HTR-8/SVneo (cell line): ENCODE measurements at places on chromosomes 1 and 21.

DNA sequence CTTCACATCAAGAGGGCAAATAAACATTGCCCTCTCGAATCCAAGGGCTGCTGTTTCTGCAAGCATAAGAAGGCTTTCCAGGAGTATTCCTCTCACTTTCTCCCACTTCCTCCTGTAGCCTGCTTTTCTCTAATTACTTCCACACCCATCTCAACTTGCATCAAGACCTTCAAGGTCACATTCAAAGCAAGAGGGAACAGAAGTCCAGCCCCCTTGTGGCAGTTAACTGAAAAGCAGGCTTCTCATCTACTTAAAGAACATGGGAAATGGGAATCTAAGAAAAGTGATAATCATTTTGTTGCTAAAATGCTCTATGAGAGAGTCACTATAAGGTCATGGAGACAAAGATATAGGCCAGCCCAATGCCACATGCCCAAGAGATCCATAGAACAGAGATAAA lies 874.4 kb downstream of the KCNT2 start:
- DNase-seq = no peak

GRCh38 chr1:154474802-154475201 lies 27.2 kb upstream of the TDRD10 start:
- DNase-seq = peak; percentile 20

GRCh38 chr21:38949070-38949380 lies 143.3 kb downstream of the ETS2 start:
- no peak for DNase-seq

GRCh38 chr21:44724196-44724595 lies 12.8 kb upstream of the TSPEAR start:
- DNase-seq = no peak

DNA sequence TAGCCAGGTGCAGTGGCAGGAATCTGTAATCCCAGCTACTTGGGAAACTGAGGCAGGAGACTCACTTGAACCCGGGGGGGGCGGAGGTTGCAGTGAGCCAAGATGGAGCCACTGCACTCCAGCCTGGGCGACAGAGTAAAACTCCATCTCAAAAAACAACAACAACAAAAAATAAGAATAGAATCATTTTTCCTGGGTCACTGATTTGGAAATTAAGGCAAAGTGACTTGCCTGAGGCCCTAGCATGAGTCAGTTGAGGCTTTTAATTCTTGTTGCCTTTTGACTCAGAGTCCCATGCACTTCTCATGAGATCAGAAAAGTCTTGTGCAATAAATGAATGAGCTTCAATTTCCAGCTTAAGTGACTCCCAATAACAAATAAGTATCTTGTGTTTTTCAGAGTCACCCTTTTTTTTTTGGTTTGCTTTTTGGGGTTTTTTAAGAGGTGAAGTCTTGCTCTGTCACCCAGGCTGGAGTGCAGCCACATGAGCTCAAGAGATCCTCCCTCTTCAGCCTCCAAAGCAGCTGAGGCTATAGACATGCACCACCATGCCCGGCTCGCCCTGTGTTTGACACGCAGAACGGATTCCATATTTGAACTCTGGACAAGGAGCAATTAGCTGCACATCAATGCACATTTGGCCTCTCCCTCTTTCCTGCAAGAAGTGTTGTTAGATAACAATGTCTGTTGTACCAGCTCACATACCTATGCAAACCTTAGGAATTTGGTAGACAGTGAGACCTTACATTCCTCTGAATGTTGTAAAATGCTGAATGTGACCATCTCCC lies 3.4 kb upstream of the PLEKHM2 start:
- DNase-seq = peak; percentile 65

GRCh38 chr1:31704271-31705079 lies 658 bp upstream of the COL16A1 start:
- no peak for DNase-seq

GRCh38 chr1:5972198-5972520 lies 20.1 kb downstream of the NPHP4 start:
- DNase-seq = no peak

DNA sequence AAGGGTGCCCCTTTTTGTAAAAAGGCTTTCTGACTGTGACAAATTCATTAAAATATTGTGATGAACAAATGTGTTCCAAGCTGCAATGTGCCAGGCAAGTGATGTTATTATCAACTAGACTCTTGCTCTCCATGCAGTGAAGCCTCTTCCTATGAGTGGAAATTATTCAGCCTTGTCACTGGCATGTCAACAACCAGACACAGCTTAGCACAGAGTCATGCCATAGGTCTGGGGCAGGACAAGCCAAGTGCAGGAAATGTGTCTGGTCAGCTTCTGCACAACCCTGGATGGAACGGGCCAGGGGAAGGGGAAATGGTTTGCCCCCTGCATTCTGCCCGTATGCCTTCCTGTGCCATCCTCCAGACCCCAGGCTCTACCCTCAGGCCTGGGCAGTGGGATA lies 27.4 kb upstream of the GJA5 start:
- DNase-seq = no peak

- no peak for DNase-seq
These were observed 33.8 kb downstream of the HS2ST1 start for GRCh38 chr1:86948212-86948611.

GRCh38 chr1:145719230-145720079 lies at the start of gene CD160:
Gene CD160 (plus strand): TSS chr1:145719499. CDS start chr1:145728328, 8,829 bp downstream.
- no peak for DNase-seq

DNA sequence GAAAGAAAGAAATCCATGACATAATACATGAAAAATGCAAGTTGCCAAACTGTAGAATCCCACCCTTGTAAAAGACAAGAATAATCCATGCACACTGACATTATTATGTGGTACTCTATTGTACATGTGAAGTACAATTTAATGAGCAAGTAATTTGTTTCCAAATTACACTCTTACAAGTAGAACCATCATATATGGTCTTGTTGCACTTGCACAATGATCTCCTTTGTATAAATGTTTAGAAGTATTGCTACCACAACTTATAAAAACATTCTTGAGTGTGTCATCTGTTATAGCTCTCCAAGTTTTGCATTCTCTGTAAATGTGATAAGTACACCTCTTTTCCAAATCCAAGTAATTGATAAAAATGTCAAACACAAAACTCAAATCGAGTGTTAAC lies 29.1 kb upstream of the ZNF281 start:
- DNase-seq = no peak

- DNase-seq = no peak
These were observed 1127.5 kb upstream of the NCAM2 start for GRCh38 chr21:19870682-19871081.

GRCh38 chr1:228006786-228007048 lies at the start of gene WNT3A:
Gene WNT3A (plus strand): TSS chr1:228006998. CDS start chr1:228007129, 131 bp downstream.
- DNase-seq = no peak

DNA sequence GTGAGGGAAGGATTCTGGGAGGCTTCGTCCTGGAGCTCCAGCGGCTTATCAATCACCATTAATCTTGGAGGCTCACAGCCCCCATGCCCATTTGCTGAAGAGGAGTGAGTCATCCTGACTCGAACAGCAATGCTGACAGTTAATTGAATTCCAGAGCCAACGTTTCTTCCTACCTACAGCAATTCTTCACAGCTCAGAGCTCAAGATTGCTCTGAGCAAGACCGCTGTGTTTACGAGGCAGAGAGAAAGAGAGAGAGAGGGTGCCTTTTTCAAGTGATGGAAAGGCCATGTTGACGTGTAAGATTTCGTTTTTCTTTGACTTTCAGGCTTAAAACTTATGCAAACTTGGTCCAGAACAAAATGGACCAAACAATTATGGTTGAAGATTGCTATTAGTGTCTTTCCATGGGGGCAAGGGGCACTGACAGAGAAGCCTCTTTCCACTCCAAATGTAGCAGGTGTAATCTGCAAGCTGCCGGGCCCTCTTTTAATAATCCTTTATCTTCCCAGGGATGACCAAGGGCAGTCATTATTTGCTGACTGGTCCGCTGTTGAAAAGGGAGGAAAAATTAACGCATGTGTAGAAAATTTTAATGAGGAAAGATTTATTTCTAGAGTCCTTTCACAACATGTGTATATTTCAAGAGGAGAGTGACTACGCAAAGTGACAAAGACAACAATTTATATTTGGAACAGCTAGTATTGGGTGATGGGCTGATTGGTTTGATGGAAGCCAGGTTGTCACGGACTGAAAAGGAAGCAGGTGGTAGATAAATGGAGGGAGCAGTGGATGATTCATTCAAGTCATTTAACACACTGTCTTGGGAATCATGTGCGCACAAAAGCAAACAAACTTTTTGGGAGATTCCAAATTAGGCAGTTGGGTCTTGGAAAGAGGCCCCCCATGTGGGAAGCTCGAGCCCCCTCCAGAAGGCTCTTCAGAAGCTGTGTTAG lies 136.1 kb upstream of the IRF2BP2 start:
- peak; percentile 89 for DNase-seq

DNA sequence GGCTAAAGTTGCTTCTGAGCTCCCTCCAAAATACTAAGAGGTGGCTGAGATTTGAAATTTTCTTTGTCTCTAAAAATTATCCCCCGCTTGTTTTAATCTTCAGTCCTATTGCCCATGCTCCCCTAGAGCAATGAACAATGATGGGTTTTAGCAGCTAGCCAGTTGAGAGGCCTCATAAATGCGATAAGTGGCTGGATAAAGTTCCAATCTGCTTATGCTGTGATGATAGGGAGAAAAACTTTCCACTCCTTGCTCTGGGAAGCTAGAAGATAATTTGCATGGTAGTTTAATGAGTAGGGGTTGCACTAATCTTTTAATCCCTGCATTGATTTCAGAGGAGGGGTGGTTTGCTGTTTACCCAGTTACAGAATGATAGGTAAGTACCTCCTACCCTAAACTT lies 9.6 kb upstream of the PRPF3 start:
- DNase-seq = no peak

GRCh38 chr1:59323879-59324278 lies 27.0 kb downstream of the FGGY start:
- DNase-seq = no peak

DNA sequence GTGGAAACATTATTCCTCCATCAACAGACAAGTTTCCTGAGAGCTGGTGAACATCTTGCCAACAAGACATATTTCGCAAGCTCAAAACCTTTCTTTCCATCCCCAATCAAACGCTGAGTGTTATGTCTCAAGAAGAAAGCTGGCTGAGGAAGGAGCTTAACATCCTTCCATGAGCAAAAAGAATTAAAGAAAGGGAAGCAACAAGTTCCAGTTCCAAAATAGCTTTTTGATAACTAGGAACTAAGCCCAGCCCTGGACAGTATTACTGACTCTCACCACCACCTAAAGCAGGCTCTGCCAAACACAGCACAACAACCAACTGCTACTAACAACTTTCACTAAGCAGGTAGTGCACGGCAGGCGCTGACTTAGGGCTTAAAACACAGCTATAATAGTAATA lies 50.2 kb downstream of the CAPZB start:
- no peak for DNase-seq

DNA sequence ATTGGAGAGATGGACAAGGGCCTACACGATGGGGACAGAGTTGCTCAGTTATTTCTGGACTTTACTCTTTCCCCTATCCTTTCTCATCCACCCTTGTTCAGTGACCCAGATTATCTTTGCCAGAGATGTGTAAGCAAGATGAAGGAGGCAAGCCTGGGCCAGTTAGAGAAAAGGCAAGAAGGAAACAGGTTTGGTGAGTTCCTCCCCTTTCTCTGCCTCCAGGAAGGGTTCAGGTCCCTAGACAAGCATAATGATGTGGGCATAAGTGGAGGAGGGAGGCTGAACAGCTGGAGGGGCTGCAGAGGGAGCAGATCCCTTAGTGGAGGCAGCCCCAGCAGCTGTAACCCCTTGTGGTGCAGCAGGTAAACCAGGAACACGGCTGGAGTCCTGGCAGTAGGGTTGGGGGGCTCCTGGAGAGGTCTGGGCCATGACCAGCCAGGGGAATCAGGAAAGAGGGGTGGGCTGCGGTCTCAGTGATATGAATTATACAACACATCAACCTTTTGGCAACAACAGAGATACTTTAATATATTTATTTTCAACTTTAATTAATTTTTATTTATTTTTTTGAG lies 9.2 kb upstream of the CDC42 start:
- DNase-seq = no peak

GRCh38 chr1:111813440-111814304 lies 58.0 kb downstream of the DDX20 start:
- DNase-seq = no peak

DNA sequence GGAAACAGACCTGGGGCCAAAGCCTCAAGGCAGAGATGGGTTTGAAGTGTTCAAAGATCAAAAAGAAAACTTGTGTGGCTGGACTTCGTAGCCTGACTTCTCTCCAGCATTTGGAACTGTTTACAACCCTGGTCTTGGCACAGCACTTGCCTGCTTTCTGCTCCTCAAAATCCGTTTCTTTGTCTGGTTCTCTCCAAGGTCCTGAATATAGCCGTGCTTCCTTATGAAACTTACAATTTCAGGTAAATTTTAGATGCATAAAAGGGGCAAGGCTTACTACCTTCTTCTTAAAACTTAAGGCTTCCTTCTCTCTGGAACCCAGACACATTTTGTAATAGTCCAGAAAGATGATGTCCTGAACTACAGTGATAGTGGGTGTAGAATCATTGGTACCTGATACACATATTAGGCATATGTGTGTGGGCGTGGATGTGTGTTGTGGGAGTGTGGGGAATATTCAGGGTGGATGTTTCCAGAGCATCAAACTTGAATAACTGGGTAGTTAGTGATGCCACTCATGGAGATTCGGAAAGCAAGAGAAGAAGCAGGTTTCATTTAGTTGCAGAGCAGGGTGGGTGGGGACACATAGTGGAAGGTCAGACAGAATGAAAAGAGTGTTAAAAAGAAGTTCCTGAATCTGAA lies 26.4 kb upstream of the FAM78B start:
- no peak for DNase-seq

DNA sequence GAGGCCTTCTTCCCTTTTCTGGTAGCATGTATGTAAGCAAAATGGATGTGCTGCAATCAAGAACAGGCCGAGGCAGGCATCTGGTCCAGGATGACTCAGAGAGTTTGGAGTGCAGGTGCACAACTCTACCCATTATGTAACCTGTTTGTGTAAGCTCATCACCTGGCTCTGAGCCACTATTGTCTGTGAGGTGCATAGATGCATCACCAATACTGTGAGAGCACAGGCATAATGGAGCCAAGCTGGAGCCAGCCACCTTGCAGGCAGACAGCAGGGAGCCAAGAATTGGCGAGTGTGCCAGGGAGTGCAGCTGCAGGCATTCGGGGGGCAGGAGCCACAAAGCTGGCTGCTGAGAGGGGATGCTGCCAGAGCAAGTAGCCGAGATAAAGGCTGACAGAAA lies 549.9 kb upstream of the RGS18 start:
- DNase-seq = no peak

DNA sequence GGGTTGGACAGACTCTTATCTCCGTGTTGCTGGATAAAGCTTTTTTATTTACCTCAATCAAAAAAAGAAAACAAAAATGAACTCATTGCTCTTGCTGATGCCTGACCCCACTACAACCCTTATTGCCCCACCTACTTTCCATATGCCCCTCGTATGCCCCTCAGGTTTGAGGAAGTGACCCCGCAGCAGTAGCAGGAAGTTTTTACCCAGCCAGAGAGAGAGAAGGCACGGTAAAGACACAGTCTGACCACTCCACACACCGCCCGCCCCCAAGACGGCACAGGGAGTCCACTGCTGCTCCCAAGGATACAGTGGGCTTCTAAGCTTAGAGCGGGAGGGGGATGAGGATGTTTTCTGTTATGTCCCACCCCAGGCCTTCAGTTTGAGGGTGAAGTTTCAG lies 9.8 kb downstream of the PLEKHO1 start:
- no peak for DNase-seq
